ENCODE measurements at places on chromosomes 12 and 14. TPM values are rescaled to one million over a fixed set of nuclear protein-coding genes. Genes with fewer than 3 reads are reported as not detected.

Gene EMP1
- 318 TPM for total RNA-seq

Gene DTX3
- 1.9 TPM for total RNA-seq

Gene AQP2
- total RNA-seq: not detected

Gene CEP170B
- total RNA-seq: 9.0 TPM

Gene DHRS2
- total RNA-seq: 0.65 TPM

Gene ZC3H10
- 5.6 TPM for total RNA-seq

Gene LUM
- total RNA-seq: under 0.01 TPM

Gene ATXN3
- total RNA-seq: 104 TPM

Gene OVCH1
- total RNA-seq: not detected

Gene KRT71
- total RNA-seq: not detected

Gene EPYC
- total RNA-seq: not detected

Gene CLEC4C
- not detected for total RNA-seq

GRCh38 chr14:103714063-103714724 lies 1.1 kb downstream of the XRCC3 start:
- no peak for DNase-seq

GRCh38 chr12:49335118-49335954 lies 1.7 kb downstream of the C1QL4 start:
- no peak for DNase-seq

DNA sequence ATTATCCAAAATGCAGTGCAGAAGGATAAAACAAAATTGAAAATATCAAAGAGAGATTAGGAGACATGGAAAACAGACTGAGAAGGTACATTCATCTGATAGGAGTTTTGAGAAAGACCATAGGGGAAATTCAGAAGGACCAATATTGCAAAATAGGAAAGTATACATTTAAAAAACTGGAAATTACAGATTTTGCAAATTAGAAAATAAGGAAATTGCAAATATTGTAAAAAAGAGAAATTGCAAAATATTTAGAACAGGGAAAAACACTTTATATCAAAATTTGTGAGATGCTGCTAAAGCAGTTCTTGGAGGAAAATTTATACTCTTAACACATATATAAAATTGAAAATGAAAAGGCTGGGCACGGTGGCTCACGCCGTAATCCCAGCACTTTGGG lies 192.5 kb downstream of the FBXL14 start:
- DNase-seq: no peak

DNA sequence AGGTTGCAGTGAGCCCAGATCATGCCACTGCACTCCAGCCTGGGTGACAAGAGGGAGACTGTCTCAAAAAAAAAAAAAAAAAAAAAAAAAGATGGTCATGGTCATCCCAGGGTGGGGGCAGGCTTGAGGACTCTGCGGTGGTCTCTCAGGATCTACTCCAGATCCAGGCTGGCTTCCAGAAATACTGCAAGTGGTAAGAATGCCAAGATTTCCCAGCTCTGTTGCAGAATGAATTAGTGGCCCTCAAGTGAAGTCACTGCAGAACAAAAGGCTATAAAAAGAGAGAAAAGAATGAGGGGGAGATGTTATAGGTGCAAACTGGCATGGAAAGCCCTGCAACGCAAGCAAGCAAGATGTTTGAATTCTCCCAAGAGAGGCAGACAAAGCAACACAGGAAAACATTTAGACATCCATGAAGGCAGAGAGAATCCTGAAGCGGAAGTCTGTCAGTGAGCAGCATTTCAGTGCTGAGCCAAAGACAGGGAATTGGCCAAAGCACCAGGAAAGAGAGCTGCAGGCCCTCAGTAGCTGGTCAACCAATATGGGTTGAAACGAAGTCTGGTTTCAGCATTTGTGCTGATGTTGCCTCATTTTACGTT lies 31.9 kb upstream of the ETFBKMT start:
- no peak for DNase-seq

GRCh38 chr12:127126260-127126628 lies 1140.7 kb upstream of the TMEM132C start:
- DNase-seq: no peak

GRCh38 chr14:71415404-71415690 lies 508.1 kb downstream of the PCNX1 start:
- no peak for DNase-seq

DNA sequence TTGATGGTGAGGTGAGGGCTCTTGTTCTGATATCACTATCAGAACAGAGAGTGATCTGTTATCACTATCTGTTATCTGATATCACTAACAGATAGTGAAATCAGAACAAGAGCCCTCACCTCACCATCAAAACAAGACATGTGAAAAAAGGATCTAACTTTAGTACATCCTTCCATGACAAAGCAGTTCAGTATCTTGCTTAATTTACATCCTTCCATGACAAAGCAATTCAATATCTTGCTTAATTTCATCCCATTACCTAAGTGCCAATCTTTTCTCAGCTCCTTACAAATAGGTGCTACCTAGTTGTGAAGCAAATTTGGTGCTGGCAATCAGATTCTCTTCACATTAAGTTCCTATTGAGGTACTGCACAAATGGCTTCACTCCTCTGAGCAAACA lies 1865.6 kb upstream of the FLRT2 start:
- DNase-seq: no peak

DNA sequence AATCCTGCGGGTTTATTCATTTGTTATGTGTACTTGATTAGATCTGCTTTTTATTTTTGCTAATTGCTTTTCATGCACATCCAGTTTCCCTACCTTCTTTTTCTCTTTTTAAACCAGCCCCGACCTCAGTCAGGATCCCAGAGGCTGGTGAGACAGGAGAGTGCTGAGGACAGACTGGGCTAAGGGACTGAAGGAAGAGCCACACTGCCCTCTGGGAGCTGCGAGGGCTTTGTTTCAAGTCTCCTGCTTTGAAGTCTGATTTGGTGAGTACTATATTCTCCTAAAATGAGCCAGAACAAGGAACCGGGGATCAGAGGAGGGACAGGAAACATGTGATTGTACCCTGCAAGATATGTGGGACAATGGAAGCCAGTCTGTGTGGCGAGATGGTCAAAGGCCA lies 23.9 kb downstream of the PRICKLE1 start:
- DNase-seq: peak; percentile 44

DNA sequence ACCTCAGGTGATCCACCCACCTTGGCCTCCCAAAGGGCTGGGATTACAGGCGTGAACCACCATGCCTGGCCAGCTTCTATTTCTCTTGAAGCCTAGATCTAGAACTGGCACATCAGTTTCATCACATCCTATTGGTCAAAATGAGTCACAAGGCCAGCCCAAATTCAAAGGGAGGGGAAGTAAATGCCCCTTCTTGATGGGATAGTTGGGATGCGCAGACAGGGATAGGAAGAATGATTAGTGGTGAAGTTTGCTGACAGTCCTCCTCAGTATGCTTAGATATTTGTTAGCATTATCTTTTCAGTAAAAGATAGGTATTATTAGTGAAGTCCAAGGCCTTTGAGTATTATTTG lies 33.4 kb downstream of the CRADD start:
- DNase-seq: no peak

GRCh38 chr14:22593601-22594000 lies 4.5 kb upstream of the ABHD4 start:
- DNase-seq: no peak

GRCh38 chr14:103846097-103846496 lies 1.3 kb downstream of the PPP1R13B start:
- no peak for DNase-seq

DNA sequence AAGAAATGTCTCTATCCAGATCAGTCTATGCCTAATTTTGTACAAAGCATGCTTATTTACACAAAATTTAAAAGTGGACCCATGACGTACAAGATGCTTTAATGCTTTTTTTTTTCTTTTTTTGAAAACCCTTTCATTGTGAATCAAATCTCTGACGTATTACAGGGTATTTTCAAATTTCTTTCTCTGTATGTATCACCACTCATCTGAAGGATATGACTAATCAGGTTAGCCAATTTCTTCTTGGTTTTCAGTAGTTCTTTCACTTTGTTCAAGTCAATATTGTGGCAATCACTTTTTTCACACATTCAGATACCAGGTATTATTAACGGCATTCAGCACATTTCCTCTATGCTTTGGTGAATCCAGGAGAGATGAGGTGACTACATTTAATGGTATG lies 685.3 kb downstream of the TRHDE start:
- DNase-seq: no peak

DNA sequence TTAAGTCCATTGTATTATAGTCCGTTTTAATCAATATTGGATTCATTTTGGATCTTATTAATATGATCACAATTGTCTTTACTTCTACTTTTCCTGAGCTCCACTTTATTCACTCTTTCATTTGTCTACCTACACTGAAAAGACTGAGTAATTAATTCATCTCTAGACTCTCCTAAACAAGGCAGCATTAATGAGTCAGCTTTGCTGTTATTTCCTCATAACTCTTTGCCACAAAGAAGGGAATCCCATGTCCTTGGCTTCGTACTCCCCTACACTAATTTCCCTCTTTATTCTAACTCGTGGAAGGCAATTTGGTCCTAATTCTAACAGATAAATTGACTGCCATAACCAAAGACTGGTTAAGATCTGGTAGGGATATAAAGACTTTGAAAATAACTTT lies 91.9 kb downstream of the ARMH4 start:
- DNase-seq: no peak

DNA sequence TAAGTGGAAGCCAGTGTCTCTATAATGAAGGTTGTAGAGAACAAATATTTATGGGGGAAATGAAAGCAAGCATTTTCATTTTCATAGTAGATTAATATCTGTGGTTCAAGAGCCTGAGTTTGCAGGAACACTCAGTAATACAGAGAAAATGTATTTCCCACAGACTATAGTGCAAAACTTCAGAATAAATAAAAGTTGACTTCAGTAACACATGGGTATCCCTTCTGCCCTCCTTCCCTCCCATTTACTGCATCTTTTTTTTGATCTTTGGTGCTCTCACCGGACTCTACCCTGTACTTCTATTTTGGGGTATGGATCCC lies 75.3 kb upstream of the AMN1 start:
- DNase-seq: no peak

GRCh38 chr12:59904874-59905521 lies 309.2 kb downstream of the SLC16A7 start:
- DNase-seq: no peak

DNA sequence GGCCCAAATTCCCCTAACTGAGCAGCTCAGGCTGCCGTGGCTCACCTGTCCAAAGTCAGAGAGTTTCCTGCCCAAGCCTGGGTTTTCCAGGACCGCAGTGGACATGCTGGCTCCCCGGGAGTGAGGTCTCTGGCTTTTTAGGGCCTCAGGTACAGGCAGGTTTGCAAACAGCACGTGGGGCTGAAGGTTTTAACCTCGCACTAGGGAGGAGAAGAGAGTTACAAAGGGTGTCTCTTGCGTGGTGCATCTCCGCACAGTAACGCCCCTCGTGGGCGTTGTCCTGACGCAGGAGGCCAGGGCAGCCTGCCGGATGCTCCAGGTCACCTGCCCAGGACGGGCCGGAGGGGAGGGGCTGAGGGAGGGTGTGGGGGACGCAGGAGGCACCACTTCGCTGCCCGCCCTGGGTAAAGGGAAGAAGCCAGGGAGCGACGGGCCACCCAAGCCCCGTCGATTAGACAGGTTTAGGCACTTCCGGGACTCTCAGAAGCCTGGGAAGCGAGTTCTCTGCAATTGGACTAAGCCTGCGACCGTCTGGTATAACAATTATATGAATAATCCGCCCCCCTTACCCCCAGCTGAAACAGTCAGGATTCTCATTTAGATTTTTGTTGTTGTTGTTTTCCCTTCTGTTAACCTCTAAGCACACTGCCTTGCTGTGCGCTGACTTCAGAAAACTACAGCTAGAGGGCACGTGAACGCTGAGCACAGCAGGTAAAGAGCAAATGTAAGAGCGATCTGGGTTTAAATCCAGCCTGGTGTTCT lies at the start of gene PAH:
PAH (minus strand) TSS at position 219 of the 762 bp plus-strand sequence; CDS start at position 105, 114 bp downstream.
- DNase-seq: no peak

DNA sequence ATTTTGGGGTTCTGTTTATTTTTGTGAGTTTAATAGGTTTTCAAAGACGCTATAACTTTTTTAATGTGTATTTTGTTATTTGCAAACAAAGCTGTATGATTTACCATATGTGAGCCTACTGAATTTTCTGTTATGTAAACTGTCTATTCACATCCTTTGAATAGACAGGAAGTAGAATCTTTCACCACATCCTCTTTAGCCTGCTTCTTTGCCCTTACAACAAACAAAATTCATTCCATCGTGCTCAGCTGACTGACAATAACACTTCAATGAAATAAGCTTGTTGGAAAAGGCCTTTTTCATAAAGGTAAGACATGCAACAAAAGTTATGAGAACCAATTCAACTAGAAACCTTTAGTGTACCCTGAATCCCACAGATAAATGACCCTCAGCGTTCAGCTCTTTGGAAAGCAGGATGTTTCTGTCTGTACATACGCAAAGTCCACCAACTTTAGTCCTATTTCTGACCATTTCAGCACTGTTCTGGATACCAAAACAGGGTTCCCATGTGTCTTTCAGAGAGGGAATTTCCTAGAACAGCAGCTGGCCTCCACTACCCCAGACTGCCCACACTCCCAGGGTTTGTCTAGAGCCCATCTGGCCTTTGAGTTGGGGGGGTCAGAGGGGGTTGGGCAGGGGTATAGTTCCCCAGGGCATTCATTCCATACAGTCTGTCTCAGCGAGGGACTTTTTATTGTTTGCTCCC lies 71.3 kb downstream of the DUSP6 start:
- peak; percentile 19 for DNase-seq

GRCh38 chr14:101359221-101360053 lies 201.9 kb upstream of the DIO3 start:
- DNase-seq: no peak

GRCh38 chr14:52827426-52827825 lies 36.0 kb upstream of the GNPNAT1 start:
- DNase-seq: no peak
